Activated CD4-positive, alpha-beta T cell treated with anti-CD3 and anti-CD28 coated beads, Interleukin-2, amount 10 ng/mL, durations not matched to agents 7 days and 5 days (primary cell): ENCODE measurements at places on chromosomes 12 and 14. TPM values are rescaled to one million over a fixed set of nuclear protein-coding genes. Genes with fewer than 3 reads are reported as not detected.

- DNase-seq: no peak
These were observed 90.3 kb downstream of the KCNK10 start for GRCh38 chr14:88232771-88233170.

- no peak for DNase-seq
These were observed 21.7 kb downstream of the AICDA start for GRCh38 chr12:8590842-8591545.

- DNase-seq: no peak
These were observed 217.4 kb upstream of the PWP1 start for GRCh38 chr12:107468182-107468581.

- no peak for DNase-seq
These were observed 110.7 kb downstream of the KIF26A start for GRCh38 chr14:104249089-104249488.

DNA sequence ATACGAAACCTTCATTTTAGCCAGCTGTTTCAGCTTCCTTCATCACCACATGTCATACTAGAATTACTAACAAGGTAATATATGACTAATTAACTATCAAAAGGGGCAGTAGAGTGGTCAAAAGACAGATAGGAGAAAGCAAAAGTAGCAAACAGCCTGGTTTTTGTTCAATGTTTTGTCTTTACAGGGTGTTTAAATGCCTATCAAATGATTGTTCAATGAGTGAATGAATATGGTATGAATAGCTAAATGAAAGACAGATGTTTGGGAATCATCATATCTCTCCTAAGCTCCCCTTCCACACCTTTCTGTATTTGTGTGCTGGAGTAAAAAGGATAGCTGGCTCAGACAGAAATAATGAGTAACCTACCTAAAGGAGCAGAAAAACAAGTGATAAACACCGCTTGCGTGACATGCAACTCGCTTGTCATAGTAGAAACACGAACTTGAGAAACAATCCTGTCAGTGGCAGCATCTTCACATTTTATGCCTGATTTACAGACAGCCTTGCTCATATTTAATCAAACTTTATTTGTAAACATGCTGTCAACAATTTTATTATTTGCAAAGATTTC, 34.2 kb downstream of the ABCC9 start:
- no peak for DNase-seq

- DNase-seq: no peak
These were observed 306.1 kb upstream of the RGS6 start for GRCh38 chr14:71625891-71626701.

DNA sequence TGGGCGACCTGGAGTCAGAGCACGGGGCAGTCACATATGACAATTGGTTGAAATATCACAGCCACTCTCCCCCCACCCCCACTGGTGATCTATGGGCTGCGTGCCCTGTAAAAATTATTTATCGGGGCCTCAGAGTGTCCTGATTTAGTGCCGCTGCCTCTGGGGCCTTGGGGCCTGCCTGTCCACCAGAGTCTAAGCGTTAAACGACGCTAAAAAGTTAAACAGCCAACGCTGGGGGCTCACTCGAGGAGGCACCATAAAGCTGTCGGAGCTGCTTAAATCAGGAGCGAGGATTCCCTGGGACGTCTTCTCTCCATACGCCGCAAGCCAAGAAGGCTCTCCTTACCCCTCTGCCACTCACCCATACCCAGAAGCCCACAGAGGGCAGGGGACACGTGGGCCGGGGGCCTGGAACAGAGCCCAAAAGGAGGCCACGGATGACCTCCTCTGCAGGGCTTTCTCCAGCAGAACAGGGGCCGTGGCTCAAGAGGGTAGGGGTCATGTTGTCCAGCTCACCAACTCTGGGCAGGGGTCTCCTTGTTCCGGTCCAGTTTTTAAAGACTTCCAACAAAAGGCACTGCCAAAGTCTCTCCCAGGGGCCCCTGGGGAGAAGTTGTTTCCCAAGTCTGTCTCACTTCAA, 42.2 kb downstream of the SMUG1 start:
- DNase-seq: no peak

DNA sequence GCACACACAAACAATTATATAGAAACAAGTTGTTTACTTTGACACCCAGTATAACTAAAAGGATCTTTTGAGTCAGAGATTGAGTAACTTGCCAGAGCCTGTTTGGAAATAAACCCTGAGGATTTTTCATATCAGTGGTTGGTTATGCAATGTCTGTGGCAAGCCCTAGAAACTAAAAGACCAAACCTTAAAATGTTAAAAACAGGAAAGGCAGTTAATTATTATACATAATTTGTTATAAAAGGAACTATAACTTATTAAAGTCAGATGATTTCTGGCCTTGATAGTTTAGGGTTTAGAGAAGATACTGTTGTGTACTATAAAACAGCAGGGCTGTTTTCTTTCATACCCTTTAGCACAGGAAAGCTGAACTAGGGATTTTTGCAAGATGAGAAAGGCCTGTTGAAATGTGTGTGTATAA, 44.1 kb downstream of the PSEN1 start:
- no peak for DNase-seq

The SNW1 gene
- 114 TPM for total RNA-seq

The ADAM21 gene
- total RNA-seq: not detected

The PPP1R12A gene
- 89.4 TPM for total RNA-seq

The OTOGL gene
- total RNA-seq: not detected
